ENCODE measurements at places on chromosomes 3 and 15.

- DNase-seq: no peak
Measured at GRCh38 chr3:122458992-122459391, 43.1 kb upstream of the WDR5B start.

GRCh38 chr3:55000546-55000945, 72.7 kb upstream of the LRTM1 start:
- no peak for DNase-seq

DNA sequence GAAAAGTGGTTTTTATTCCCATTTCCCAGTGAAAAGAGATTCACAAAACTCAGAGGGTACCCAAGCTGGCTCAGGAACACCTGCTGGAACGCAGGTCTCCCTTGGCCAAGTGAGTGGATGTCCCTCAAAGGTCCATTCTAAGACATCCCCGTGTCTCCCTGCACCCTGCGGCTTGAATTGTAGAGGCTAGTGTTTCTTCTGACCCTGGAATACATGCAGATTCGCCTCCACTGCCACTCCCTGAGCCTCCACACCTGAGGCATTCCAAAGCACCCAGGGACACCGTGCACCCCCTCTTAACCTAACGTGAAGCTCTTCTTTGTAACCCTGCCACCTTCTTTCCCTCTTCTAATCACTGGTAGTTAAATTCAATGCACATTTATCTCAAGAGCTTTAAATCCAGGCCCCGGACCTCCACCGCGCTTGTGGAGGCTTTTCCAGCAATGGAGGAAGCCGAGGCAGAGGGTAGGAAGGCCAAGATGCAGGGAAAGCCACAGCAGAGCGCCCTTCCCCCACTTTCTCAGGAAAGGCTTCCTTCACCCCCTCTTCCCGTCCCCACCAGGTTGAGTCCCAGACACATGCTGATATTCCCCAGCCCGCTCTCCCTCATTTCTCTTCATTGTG, 590 bp upstream of the ITGA11 start:
- no peak for DNase-seq

- no peak for DNase-seq
Measured at GRCh38 chr15:66095871-66096687, 157.5 kb downstream of the MEGF11 start.

DNA sequence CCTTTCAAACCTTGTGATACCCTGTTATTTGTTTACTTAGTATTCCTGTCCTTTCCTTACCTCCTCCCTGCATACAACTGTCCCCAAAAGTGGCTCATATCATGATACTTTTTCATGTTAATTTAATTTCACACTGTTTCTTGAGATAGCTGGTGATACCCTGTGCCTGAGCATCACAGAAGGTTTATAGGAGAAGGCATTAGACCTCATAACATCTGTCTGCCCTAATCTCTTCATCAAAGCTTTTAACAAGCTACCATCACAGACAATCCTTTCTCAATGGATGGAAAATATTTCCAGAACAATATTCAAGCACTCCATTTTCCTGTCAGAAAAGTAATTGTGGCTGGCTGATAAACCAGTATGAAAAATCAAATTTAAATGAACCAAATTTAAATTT, 81.6 kb downstream of the SSR3 start:
- DNase-seq: no peak

All from stimulated activated CD4-positive, alpha-beta T cell treated with anti-CD3 and anti-CD28 coated beads, Interleukin-12 subunit alpha, Interleukin-12 subunit beta, amount 100 ng/mL, for 48 hours (primary cell).